GM04503 (cell line): ENCODE measurements at places on chromosomes 2 and 18.

DNA sequence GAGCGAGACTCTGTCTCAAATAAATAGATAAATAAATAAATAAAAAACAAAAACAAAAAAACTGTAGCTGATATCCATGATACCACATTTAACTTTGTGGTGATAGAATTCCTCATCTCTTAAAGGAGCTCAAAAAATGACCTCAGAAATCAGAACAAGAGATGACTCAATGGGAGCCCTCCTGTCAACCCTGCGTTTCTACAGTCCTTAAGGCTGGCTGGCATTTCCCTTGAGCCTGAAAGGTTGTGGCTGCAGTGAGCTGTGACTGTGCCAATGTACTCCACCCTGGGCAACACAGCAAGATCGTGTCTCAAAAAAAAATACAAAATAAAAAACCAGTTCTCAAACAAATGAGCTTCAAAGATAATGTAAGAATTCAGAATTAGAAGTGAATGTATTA, 40.4 kb downstream of the CHST9 start:
- no peak for DNase-seq

GRCh38 chr2:43019536-43020183, 206.7 kb downstream of the ZFP36L2 start:
- no peak for DNase-seq

- DNase-seq, result no peak
Observed at GRCh38 chr18:35852786-35853185, 119.7 kb upstream of the RMP24 start.

GRCh38 chr2:88859461-88859860, 168.0 kb downstream of the RPIA start:
- no peak for DNase-seq

DNA sequence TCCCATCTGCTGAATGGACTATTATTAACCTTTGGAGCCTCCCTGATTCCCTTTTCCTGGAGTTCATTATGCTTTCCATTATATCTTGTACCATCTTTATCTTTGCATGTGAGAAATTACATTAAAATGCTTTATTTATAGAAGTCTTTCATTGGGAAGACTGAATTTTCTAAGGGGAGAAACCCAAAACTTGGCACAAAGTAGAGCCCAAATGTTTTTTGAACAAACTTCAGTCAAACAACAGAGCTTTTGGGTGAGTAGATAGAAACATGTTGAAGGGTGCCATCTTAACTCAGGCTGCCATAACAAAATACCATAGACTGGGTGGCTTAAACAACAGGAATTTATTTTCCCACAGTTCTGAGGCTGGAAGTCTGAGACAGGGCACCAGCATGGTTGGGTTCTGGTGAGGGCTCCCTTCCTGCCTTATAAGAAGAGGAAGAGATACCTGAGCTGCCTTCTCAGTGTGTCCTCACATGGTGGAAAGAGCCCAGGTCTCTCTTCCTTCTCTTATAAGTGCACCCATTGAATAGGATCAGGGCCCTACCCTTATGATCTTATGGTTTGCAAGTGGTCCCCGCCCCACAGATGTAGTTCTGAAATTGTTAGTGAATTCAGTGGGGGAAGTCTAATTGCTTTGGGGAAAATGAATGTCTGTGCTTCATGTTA, 19.2 kb downstream of the RALB start:
- no peak for DNase-seq

DNA sequence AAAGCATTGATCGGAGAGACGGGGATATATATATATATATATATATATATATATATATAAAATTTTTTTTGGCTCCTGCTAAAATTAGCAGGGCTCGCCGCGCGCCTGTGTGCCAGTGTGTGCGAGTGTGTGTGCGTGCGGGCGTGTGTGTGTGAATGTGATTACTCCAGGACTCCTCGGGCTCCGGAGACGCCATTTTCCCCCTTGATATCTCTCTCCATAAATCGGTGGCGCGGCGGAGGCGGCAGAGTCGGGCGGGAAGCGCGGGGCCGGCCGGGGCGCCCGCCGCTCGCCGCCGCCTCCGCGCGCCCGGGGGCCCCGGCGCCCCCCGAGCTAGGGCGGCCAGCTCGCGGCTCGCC, 795 bp upstream of the SETBP1 start:
- DNase-seq, result no peak

DNA sequence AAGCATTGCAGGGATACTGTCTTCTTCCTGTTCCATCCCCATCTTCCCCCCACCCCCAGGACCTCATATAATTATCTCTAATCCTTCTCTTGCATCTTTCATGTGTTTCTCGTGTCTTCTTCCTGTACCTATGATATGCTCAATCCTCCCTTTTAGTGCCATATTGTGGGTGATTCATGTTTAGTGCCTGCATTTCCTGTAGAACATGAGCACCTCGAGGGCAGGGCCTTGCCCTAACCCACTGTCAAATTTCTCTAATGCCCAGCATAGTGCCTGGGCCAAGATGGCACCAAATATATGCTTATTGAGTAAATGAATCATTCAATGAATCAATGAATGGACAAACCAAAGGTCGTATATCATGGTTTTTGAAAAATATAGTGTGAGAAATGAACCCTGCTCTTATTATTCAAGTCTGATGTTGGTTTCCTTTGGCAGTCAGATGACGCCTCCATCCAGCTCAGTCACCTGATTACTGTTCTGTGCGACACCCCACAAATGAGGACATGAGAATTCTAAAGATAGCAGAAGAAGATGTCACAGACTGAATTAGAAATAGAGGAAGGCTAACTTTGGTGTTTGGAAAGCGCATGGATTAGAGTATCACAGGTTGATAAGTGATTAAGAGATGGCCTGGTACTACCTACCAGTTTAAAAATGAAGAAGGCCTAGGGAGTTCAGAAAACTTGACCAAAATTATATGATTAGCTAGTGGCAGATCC, 278.4 kb downstream of the PRKCE start:
- no peak for DNase-seq

DNA sequence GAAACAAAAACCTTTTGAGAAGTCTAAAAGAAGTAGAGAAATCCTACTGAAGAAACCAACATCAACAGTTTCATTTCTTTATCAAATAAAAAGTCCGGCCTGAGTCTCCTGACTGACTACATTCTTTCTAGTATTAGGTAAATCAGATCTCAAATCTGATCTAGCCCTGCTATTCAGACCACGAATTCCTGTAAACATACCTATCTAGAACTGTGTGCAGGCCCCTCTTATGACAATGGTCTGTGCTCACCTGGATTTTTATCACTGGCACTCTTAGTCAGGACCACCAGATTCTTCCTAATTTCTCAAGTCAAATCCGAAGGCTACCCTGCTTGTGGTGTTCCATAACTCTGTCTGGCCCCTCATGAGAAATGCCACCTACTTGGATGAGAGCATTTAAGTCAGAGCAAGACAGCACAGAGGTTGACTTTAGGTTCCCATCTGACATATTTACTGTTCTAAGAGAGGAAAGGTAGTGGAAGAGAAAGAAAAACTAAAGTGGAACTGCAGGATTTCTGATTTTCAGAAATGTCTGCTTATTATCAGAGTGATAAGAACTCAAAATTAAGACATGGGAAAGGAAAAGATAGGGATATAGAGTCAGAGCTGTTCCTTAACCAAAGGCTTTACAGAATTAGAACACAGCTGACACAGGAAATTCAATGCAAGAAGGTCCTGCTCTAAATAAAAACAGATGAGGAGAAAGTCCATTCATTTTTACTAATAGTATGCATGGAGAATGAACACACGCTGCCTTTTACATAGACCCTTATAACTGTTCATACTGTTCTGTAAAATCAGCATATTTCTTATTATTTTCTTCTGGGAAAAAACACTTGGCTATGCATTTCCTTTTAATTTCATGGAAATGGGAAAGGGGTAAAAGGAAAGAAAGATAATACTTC, 56.5 kb downstream of the SLC8A1 start:
- DNase-seq, result no peak

DNA sequence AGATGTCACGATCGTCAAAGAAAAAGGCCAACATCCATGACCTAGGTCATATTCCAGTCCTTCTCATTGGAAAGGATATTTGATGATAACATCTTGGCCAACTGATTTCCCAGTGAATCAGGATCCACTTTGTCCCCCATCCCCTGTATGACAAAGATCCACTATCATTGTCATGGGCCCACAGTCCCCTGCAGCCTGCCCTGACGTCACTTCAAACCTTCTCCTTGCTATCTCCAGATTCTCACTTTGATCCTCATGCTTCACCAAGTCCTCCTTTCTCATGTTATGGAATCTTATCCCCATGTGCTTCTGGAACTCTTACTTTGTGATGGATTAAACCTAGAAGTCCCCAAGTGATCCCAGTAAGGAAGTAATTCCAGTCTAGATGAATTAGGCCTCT, 25.7 kb downstream of the GALNT14 start:
- DNase-seq, result no peak

DNA sequence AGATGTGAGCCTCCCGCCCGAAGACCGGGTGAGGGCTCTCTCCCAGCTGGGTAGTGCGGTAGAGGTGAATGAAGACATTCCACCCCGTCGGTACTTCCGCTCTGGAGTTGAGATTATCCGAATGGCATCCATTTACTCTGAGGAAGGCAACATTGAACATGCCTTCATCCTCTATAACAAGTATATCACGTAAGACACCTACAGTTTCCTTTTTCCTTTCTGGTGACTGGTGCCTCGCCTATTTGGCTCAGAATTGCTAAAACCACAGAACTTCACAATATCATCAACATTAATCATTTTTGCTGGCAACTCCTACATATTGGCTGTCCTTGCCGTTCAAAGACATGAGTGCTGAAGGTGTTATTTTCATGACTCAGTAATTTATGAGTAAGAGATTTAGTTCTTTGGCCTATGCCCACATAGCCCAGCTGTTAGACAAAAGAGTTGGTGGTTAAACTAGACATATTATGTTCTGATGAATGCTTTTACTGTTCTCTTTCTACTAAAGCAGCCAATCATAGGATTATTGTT, 2.2 kb downstream of the STAMBP start:
- DNase-seq, result peak; percentile 67

DNA sequence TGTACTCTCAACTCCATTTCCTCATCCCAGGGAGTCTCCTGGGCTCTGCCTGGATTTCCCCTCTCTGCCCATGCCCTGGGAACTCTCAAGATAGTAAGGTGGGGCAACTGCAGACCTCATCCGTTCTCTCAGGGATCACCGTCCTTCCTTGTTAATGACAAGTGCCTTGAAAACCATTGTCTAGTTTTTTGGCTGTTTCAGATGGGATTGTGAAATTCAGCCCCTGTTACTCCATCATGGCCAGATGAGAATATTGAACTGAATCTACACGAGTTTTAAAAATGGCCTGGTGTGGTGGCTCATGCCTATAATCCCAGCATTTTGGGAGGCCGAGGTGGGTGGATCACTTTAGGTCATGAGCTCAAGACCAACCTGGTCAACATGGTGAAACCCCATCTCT, 665 bp upstream of the HRH4 start:
- DNase-seq, result no peak

DNA sequence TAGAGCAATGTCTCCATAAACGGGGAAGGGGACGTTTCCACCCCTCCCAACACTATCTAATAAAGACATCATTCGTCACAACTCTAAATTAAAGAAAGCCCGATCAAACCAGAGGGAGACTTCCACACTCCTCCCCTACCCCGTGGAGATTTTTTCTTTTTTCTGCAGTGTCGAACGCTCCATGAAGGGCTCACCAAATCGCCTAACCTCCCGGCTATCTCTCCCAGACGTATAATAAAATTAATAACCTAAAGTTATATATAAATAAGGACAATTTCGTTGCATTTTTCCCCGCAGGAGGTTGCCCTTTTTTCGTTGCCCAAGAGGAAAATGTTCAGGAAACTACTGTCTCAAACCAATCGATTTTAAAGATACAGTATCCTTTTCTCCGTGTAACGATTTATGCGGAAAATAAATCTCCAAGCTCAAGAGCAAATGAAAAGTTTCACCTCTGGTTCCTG, 2.4 kb downstream of the EVX2 start:
- no peak for DNase-seq

GRCh38 chr2:68295516-68295915, 24.2 kb downstream of the CNRIP1 start:
- DNase-seq, result no peak

- DNase-seq, result no peak
Observed at GRCh38 chr2:57973621-57974186, 72.9 kb upstream of the VRK2 start.

GRCh38 chr18:34870555-34871310, 160.6 kb downstream of the DTNA start:
- DNase-seq, result no peak

DNA sequence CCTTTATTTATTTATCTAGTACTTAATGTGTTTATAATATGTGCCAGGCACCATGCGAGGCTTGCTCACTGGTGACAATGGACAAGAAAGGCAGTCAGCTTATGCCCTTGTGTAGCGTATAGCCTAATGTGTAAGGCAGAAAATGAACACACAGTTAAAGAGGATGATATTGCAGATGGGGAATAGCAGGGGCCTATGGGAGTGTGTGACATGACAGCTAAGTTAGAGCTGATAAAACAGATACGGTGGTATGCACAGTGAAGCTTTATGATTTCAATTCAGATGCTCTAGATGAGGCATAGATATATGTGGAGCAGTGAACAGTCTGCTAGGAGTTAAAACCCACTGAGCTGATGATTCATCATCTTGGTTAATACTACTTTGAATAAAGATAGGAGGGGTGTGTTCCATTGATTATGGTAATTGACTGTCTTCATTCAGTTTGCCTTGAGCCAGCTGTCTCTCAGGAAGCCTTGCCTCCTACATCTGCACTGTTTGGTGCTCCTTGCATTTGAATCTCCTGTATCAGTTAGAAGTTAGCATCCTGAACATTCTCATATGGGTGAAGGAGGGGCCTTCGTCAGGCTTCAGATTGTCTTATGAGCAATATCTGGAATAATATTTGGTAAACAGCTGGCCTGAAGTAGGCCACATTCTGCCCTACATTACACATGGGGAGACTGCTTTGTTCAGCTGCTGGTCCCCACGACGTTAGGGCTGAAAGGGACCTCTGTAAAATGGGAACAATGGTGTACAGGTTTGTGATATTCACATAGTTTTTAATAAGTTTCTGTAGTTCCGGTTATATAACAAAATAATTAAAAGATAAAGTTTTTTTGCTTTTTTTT, 13.2 kb downstream of the MAP4K4 start:
- no peak for DNase-seq

GRCh38 chr2:232508251-232508650, 11.9 kb upstream of the PRSS56 start:
- DNase-seq, result no peak

DNA sequence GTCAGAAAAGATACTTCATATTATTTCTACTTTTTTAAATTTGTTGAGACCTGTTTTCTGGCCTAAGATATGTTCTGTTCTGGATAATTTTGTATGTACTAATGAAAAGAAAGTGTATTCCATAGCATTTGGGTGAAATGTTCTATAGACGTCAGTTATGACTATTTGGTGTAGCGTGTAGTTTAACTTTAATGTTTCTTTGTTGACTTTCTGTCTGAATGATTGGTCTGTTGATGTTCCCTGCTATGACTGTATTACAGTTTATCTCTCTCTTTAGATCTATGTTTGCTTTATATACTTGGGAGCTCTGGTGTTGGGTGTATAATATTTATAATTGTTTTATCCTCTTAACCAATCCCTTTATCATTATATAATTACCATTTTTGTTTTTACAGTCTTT, 352.4 kb downstream of the PTPRM start:
- DNase-seq, result no peak
